Activated naive CD4-positive, alpha-beta T cell treated with Interleukin-2 at 50 U/mL for 16 hours (primary cell): ENCODE measurements at places on chromosomes 1 and 21.

DNA sequence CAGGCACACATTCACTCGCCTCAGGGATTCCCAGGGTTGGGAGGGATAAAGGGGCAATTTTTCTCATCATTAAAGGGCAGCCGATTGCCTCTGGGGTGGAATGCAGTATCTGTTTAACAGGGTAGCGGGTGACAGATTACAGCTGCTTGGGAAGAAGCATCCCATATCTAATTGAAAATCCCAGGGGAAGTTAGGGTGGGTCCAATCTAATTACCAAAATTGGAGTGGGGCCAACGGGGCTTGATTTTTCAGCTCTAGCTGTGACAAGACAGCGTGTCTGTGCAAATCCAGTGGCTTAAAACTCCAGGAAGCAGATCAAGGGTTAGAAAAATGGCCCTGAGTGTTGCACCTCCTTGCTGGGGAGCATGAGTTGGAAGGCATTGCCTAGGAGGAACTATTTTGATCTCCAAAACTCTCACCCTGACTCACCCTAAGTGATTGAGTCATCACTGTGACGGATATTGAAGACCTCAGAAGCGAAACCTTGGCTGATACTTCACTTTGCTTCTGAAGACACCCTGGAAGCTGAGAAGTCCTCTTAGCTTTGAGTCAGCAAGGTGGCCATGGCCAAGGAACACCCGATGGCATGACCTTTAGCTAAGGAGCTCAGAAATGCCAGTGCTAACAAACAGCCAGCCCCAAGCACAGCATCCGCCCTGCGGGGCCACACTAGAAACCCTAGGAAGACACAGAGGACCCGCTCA lies 46.0 kb downstream of the GRHL3 start:
- DNase-seq: peak; percentile 11

DNA sequence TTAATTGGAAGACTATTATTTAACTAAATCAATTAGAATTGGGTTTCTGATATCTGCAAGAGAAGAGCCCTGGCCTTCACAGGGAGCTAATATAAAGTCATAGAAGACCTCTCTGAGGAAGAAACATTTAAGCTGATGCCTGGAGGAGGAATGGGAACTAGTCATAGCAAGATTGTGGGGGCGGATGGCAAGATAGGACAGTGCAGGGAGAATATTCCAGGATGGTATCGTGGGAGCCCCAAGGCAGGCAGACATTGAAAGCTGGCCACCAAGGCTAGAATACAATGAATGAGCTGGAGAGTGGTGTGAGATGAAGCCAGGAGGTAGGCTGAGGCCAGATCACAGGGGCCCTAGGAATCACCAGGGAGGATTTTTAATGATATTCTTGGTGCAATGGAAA lies 20.8 kb upstream of the MYSM1 start:
- DNase-seq: no peak

GRCh38 chr1:10730985-10731384 lies 65.5 kb downstream of the CASZ1 start:
- no peak for DNase-seq

DNA sequence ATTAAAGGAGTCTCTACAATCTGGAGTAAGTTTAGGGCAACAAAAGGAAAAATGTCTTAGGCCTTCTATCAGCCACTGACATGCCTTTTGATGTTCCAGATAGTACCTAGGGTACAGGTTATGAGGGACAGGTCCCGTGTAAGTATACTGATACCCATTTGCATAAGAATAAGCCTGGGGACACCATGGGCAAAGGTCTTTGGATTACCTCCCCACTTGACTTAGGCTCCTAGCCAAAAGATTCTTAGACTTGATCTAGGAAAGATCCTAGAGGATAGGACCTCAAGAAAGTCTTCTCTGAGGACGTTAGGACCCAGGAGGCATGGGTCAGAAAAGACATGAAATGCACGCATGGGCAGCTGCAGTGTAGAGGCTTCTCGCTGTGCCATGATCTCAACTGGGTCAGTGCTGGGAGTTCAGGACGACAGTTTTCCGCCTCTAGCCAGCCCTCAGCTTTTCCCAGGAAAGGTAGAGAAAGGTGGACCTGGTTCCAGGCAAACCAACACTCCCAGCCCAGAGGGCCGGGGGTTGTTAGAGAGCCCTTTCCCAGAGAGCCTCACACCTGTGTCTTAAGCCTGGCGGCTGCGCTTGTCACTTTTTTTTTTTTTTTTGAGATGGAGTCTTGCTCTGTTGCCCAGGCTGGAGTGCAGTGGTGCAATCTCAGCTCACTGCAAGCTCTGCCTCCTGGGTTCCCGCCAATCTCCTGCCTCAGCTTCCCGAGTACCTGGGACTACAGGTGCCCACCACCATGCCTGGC lies 26.6 kb downstream of the MSTO1 start:
- no peak for DNase-seq

DNA sequence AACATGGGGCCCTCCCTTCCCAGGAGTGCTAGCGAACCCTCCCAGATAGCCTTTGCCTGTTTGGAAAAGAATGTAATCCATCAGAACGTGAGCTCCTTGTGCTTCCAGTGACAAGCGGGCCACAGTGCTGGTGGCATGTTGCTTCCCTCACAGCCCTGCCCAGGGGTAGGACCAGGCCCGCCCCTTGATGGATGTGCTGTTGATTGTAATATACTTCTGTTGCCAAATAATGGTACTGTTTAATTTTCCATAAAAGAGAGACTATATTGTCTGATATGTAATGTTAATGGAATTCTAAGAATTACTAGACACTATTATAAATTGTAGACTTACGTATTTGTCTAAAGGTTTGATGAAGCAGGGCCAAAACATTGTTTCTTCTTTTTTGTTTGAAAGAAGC lies 16.4 kb downstream of the ATP5PO start:
- DNase-seq: no peak

DNA sequence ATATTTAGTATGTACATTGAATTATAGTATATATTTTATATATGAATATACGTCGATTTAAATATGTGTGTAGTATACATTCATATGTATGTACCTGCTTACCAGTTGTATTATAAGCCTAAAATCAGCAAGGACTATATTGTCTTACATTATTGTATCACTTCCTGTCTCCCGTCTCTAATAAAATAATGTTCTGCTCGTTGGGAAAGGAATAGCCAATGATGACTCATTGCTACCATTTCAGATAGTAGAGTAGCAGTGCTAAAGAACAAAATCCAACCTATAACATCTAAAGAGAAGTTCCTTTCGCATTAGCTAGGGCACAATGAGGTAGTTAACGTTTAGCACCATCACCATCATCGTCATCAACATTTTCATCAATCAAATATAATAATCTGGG lies 39.9 kb upstream of the SMYD2 start:
- DNase-seq: no peak
